ENCODE measurements at places on chromosomes 1 and 21.
A peak's percentile ranks its signal among the peaks of the same experiment; 100 is the strongest.

GRCh38 chr21:17082843-17083483, 429.9 kb upstream of the CXADR start:
- DNase-seq = no peak

- DNase-seq = peak; percentile 65
Observed at GRCh38 chr1:160850993-160851392, 11.7 kb downstream of the CD244 start.

GRCh38 chr1:174877208-174877673, 122.5 kb upstream of the CACYBP start:
- no peak for DNase-seq

DNA sequence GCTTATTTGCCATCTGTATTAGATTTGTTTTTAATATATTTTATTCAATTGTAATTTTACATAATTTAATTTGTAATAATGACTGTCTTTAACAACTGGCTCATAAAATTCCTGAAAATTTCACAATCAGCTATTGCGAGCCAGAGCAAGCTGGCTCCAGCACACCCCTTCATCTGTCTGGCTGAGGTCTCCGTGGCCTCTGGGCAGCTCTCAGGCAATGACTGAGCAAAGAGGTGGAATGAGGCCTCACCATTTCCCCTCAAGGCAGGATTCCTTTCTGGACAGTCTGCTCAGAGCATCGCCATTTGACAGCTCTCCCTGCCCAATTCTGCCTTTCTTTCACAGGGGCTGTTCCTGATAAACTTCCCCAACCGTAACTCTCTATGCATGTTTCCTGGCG, 5.8 kb upstream of the KANK4 start:
- DNase-seq = no peak

GRCh38 chr1:88134983-88135921, 548.8 kb upstream of the PKN2 start:
- no peak for DNase-seq

- no peak for DNase-seq
Observed at GRCh38 chr1:25502957-25503356, 40.4 kb upstream of the LDLRAP1 start.

GRCh38 chr1:180201451-180202200, 28.4 kb upstream of the LHX4 start:
- no peak for DNase-seq

- no peak for DNase-seq
Observed at GRCh38 chr1:184793967-184794366, 39.3 kb upstream of the EDEM3 start.

- DNase-seq = no peak
Observed at GRCh38 chr1:203041351-203041932, 15.2 kb downstream of the PPFIA4 start.

GRCh38 chr1:94559921-94560320, 18.4 kb upstream of the F3 start:
- DNase-seq = peak; percentile 56

GRCh38 chr1:3469849-3470649, 15.6 kb downstream of the ARHGEF16 start:
- DNase-seq = no peak

DNA sequence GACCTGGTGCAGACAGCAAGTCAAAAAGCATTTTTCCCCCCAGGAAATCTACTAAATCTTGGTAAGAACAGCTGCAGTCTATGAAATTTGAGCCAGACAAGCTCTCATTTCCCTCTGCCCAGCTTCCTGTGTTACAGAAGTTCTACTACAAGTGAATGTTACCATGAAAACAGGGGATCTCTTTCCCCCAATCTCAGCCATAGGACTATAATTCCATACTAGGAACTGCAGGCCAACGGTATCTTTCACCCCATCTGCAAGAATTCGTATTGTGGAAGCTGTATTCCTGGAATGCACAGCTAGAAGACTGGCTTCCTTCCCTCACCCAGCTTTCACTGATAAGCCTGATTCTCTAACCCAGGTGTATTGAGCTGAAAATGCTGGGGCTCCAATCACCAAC, 1655.4 kb downstream of the BRINP3 start:
- no peak for DNase-seq

Data from vagina (tissue), 2 donors.